Calu3 (cell line): ENCODE measurements at places on chromosomes 7 and 10.

- DNase-seq, result peak; percentile 86
Observed at GRCh38 chr7:43260980-43261878, 148.8 kb downstream of the HECW1 start.

DNA sequence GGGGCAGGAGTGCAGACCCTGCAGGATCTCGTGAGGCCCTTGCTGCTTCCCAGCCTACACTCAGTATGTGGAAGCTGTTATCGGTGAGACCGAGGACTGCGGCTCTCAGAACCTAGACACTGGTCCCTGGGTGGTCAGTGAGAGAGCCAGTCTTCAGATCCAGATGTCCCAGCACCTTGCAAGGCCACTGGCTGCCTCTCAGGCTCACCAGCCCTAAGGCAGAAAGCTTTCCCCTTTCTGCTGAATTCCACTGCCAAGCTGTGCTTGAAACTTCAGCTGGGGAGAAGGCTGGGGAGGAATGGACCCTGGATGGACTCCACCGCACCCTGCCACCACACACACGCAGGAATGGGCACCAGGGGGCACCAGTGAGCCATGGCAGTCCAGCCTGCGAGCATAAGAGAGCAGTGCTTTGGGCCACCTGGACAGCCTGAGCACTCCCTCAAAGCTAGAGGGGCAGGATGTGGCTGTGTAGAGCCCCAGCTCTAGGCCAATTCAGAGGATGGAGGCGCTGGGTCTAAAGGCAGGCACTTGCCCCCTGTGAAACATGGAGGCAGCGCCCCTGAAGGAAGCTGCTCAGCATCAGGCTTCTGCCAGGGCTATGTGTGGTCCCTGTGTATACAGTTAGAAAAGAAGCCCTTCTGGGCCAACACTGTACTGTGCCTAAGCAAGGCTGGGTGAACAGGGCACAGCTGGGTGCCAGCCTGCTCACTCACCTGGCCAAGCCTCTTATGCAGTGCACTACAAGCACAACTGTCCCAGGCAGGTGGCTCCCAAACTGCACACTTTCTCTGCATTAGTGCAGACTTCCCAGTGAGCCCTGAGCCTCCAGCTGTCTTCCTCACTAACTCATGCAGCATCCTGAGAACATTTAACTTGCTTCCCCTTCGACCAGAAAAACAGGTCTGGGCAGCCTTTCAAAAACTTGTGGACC lies 21.6 kb downstream of the TMEM72 start:
- peak; percentile 94 for DNase-seq

DNA sequence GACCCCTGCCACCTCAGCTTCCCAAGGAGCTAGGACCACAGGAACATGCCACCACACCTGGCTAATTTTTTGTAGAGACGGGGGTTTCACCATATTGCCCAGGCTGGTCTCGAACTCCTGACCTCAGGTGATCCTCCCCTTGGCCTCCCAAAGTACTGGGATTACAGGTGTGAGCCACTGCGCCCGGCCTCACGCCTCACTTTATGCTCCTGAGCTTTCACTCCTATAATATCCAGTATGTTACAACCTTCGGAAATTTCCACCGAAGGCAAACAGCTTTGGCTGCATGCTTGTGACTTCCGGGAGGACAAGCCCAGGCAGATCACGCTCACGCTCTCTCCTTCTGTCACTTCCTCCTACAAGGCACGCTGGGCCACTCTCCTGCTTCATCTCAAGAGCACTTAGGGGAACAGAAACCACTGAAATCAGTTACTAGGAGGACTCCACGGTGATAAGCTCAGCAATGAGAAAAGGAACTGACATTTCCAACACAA lies 4.4 kb upstream of the MAD1L1 start:
- no peak for DNase-seq

DNA sequence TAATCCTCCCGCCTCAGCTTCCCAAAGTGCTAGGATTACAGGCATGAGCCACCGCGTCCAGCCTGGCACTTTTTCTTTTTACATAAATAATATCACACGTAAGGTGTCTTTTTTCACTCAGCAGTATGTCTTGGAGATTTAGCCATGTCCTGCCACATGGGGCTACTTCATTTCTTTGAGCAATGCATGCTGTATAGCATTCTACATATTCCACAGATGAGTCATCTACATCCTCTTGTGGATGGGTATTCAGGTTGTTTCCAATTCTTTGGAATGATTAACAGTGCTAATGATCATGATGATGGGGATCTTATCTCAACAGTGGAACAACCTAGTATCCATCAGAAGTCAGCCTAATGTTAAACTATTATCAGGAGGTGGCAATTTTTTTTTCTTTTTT lies 50.8 kb downstream of the ZNF503 start:
- DNase-seq, result no peak

DNA sequence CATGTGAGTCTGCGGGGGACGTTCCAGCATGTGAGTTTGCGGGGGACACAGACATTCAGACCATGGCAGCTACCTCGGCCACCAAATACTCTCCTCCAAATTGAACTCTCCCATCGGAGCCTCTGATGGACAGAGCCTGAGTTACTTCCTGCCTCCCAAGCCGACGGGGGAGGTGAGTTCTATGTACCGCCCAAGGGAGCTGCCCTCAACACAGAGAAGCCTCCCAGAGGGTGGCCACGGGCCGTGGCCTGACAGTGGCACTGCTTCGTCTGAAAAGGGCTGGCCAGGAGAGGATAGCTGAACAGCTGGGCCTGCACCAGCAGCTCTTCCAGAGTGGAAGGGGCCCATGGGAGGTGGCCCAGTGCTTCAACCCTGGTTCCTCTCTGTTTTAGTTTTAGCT lies 274.5 kb upstream of the PPP2R2D start:
- no peak for DNase-seq

DNA sequence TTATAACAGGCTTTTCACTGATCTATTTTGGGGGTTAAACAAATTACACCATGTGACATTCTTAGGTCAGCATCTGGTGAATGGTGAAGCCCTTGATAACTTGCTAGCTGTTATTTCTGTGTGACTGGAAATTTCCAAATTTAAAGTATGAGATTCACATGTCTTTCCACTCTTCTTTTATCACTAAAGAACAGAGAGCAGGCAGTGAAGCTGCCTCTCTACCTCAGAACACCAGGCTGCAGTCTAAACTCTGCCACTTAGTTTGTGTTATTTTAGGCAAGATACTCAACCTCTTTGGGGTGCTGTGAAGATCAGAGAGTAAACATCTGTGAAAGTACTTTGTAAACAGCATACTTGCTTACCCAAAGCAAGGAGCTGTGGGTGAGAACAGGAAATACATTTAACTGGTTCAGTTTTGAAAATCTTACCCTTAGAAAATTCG lies 15.5 kb upstream of the SP4 start:
- no peak for DNase-seq

GRCh38 chr7:1709281-1709680 lies 39.2 kb downstream of the ELFN1 start:
- no peak for DNase-seq

DNA sequence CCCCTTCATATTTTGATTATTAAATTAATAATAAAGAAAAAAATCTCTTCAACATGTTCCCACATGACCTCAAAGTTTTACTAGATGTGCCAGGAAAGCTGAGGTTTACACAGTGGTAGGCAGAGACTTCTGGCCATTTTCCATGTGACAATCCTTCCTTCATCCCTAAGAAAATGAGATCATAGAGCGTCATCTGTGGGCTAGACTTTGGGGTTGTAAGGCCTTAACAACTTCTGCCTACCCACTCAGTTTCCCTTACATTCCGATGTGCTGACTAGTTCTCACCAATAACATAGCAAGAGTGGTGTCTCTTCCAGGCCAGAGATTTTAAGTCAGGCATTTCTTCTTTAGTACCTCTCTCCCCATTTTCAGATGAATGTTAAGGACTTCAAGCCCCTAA lies 171.1 kb upstream of the PHF14 start:
- DNase-seq, result no peak

GRCh38 chr10:85524001-85524666 lies 842.5 kb downstream of the GRID1 start:
- DNase-seq, result no peak

- DNase-seq, result no peak
Observed at GRCh38 chr7:30445770-30446169, 32.8 kb downstream of the NOD1 start.

DNA sequence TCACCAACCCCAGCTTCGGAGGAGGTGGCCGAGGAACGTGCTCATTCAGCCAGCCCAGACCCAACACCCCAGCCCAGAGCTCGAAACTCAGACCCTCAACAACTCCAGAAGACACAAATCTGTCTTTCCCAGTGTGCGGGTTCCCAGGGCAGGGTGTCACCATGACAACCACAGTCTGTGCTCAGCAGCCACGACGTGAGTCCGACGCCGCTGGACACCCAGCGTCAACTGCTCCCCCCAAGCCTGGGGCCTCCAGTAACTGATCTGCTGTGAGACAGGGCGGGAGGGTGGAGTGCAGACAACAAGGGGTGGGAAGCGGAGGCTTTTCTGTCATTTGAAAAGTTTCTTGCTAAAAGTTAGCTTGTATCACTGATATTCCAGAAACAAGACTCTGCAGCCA lies 167.2 kb downstream of the MAD1L1 start:
- no peak for DNase-seq

- DNase-seq, result no peak
Observed at GRCh38 chr7:147432079-147432478, 1158.5 kb upstream of the C7orf33 start.

GRCh38 chr7:78018641-78019446 lies 220.3 kb downstream of the PHTF2 start:
- peak; percentile 6 for DNase-seq

GRCh38 chr10:43194859-43195258 lies 56.6 kb downstream of the CSGALNACT2 start:
- no peak for DNase-seq

- no peak for DNase-seq
Observed at GRCh38 chr10:6995341-6995740, 415.3 kb upstream of the PRKCQ start.

DNA sequence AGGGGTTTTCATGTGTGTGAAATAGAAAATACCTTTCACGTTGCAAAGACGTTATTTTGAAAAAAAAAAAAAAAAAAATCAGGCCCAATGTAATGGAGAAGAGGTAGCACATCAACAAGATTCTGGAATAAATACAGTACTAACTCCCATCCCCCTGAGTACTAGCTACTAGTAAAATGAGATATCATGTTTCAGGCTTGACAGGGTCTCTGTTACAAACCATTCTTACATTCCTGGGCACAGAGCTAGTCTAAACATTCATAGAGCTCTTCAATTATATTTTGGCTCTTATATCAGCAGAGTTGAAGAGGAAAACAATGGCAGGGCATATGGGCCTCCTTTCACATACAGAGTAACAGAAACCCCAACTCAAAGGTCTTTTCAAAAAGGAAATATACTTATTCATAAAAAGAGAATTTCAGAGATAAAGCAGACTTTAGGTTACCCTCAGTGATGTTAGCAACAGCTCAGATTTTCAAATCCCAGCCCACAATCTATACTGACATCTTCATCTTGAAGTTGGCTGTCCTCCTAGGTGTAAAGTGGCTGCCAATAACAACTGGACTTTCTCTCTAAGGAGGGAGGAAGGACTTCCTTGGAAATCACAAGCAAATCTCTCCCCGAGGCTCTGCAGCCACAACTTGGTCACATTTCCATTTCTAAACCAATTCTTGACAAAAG lies 18.6 kb downstream of the C7orf33 start:
- DNase-seq, result no peak

DNA sequence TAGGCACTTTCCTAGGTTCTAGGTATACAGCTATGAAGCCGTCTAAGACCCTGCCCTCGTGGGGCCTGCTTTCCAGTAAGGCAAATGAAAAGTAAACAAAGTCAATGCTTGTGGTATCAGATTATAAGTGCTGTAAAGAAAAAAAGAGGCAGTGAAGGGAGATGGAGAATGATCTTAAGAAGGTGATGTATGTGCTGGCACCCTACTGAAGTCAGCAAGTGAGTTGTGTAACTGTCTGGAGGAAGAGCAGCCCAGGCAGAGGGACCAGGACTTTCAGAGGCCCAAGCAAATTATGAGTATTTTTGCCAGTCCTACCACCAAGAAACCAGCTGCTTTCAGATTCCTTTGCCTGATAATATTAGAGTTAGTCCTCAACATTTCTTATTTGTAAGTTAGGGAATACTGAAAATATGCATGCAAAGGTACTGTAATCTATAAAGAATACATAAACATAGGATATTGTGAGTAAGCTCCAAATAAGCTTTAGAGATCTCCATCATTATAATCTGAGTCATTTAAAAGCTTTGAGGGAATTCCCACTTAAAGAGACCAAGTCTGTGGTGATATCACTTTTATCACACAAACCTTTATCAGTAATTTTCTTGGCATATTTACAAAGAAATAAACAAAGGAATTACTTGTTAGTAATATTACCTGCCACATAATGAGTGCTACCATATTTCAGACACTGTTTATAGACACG lies 329.2 kb upstream of the LRGUK start:
- no peak for DNase-seq

- no peak for DNase-seq
Observed at GRCh38 chr10:95233377-95234034, 39.5 kb downstream of the ACSM6 start.

GRCh38 chr7:87144173-87144657 lies 8.0 kb upstream of the DMTF1 start:
- DNase-seq, result no peak
